AG08395 (cell line): ENCODE measurements at places on chromosomes 4 and X.

DNA sequence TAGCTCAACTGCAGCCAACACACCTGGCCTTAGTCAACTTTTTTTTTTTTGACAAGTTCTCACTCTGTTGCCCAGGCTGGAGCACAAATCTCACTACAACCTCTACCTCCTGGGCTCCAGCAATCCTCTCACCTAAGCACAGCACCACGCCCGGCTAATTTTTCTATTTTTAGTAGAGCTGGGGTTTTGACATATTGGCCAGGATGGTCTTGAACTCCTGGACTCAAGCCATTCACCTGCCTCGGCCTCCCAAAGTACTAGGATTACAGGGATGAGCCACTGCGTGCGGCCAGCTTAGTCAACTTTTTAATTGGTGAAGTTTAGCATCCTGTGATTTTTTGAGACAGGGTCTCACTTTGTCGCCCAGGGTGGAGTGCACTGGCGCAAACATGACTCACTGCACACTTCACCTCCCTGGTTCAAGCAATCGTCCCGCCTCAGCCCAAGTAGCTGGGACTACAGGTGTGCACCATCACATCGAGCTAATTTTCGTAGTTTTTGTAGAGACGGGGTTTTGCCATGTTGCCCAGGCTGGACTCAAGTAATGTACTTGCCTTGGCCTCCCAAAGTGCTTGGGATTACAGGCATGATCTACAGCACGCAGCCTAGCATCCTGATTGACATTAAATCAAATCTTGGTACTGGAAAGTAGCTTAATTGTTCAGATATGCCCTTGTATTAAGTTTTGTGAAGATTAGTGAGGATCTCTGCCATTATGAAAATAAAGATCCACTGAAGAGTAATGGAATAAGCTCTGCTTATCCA is 8.3 kb downstream of the HNRNPDL start:
- DNase-seq: no peak

GRCh38 chrX:153829799-153830639 is at the start of gene PDZD4:
TSS of gene PDZD4 (minus strand) at chrX:153830544. CDS start at chrX:153830298, 246 bp downstream.
- no peak for DNase-seq

- DNase-seq: no peak
Measured at GRCh38 chr4:52241916-52242315, 190.8 kb downstream of the SPATA18 start.

GRCh38 chr4:38656111-38656510 is 7.9 kb upstream of the KLF3 start:
- no peak for DNase-seq

DNA sequence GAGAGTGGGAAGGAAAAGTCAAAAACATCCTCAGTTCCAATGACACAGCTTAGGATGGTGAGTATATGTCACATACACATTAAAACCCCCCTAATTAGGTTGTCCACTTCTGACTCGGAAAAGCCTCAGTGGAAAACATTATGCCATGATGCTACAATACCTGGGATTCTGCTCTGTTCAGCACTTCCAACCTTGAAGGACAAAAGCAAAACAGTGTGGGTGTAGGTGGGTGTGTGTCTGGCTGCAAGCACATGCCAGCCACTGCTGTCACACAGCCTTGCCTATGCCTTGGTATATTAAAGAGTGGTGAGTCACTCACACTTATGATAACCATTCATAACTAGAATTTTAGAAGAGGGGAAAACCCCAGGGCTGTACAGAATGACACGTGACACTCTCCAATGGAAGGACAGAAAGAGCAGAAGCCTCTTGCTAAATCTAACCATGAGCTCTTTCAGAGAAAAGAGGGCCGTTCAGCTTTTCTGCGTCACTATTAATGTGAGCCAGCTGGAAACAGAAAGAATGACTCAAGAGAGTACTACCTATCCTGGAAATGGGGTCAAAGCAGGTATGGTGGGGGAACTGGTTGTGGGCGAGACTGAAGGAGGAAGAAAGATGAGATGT is 159.6 kb downstream of the TET2 start:
- DNase-seq: no peak

DNA sequence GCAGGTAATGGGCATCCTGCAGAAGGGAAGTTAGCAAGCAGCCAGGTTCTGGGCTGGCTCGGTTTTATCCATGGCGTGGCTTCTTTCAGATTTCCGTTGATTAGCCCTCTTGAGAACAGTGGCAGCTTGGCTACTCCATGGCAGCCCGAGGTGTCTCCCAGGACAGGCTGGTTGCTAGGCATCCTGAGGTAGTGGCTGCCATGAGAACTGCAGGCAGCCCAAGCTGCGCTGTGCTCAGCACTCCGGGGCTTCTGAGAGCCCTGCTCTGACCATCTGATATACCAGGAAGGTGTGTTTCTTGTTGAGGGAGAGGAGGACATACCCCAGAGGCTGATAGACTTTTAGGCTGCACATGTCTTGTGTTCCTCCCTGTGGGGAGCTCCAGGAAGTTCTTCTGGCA is 253.4 kb upstream of the CASK start:
- DNase-seq: no peak
